ENCODE measurements at places on chromosomes 12 and 14. TPM values are rescaled to one million over a fixed set of nuclear protein-coding genes. Genes with fewer than 3 reads are reported as not detected.

DNA sequence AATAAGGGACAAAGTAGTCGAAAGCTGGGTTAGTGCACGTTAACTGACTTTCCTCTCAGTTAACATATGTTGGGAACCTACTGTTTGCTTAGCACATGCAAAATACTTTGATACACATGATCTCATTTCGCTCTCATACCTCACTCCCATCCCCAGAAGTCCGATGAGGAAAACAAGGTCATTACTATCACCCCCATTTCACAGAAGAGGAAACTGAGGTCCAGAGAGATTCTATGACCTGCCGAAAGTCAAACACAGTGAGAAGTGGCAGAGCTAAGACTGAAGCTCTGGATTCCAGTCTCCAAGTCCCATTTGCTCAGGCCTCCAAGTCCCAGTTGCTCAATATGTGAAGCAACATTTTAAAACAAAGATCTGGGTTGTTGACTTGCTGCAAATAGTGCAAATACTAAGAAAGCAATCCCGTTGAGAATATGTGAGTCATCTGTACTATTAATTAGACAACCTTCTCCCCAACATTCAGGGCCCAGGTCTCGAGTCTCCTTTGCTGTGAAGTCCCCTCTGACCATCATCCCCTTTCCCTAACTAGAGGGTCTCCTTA is 170.6 kb upstream of the PWP1 start:
- H3K27ac ChIP-seq = no peak overlapping the region
- no peaks in the 10 kb centered on the region for H3K36me3 ChIP-seq
- no peak overlapping the region for H3K4me3 ChIP-seq

DNA sequence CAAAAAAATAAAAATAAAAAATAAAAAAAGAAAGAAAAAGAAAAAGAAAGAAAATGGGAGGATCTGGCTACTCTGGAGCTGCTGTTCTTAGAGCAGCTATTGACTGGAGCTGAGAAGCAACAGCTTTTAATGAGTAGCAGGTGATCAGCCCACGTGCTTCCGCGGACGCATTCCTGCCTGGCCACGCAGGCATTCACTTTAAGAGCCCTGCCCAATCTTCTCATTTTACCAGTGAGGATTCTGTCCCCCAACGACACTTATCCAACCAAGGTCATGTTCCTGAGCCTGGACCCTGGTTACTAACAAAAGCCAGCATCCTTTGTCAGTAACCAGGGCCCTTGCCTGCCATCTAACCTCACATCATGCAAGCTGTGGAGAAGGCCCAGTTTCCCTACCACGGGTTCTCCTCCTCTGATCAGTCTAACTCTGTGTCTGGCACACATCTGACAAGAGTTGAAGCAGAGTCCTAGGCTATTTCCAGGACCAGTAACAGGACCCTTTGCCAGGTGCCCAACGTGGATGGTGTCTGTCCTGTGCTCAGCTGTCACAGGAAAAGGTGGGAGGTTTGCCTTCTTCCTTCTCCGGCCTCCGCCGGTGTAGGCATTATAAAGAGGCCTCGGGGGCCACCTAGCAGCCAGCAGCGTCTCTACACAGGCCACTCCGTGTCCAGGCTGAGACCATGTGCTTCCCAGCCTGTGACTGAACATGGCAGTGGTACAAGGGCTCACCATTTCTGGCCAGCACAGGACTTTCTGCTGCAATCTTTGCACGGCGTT is 60.9 kb upstream of the GPATCH2L start:
- H3K36me3 ChIP-seq = no peaks in the 10 kb centered on the region
- peak; percentile 64 for DNase-seq
- H3K4me1 ChIP-seq = peaks cover 4% of the 10 kb centered on the region

The TSPAN11 gene
- total RNA-seq = 0.88 TPM

DNA sequence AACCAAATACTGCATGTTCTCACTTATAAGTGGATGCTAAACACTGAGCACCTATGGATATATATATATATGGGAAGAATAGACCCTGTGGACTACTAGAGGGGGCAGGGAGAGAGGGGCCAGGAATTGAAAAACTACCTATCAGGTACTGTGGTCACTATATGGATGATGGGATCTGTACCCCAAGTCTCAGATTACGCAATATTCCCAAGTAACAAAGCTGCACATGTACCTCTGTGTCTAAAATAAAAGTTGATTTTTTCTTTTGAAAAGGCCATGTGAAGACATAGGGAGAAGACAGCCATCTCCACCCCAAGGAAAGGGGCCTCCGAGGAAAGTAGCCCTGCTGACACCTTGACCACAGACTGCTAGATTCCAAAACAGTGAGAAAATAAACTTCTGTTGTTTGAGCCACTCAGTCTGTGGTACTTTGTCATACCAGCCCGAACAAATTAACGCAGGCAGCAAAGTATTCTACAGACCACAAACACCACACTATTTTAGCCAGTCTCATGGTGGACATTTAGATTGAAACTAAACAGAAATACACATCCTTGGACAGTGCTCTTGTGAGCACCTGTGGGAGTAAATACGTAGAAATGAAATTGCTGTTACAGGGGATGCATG is 197.1 kb downstream of the EFCAB11 start:
- no peak overlapping the region for H3K4me3 ChIP-seq
- H3K27ac ChIP-seq = no peak overlapping the region
- no peak for DNase-seq
- H3K27me3 ChIP-seq = no peaks in the 10 kb centered on the region

GRCh38 chr14:58749066-58749669 is 111.4 kb downstream of the DACT1 start:
- H3K4me1 ChIP-seq = no peaks in the 10 kb centered on the region
- H3K27ac ChIP-seq = no peak overlapping the region
- no peak for DNase-seq
- no peak overlapping the region for H3K4me3 ChIP-seq
- no peaks in the 10 kb centered on the region for H3K36me3 ChIP-seq

GRCh38 chr12:96658075-96658474 is 168.7 kb downstream of the CFAP54 start:
- no peak overlapping the region for H3K4me3 ChIP-seq
- H3K27ac ChIP-seq = no peak overlapping the region
- H3K4me1 ChIP-seq = no peaks in the 10 kb centered on the region

DNA sequence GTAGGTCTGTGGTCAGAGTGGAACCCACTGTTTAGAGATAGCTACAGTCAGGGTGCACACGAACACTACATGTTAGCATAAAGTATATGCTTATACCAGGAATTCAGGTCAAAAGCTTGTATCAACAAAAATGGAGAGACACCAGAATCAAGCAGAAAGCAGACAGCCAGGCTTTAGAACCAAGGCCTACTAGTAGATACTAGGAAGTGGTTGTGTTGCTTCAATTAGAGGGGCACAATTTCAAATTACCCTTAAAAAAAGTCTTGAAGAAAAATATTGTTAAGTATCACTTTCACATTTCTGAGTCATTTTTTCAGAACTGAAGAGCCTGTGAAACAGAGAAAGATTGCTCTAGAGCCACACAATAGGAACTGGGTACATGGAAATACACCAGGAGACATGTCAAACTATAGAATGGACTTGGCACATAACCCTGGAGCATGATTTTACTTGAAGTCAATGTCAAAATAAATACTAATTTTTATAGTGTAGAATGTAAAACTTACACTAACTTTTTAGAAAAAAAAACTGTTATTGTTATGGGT is 41.6 kb downstream of the LRRC9 start:
- no peak for DNase-seq
- no peaks in the 10 kb centered on the region for H3K27me3 ChIP-seq
- H3K27ac ChIP-seq = no peak overlapping the region
- H3K36me3 ChIP-seq = no peaks in the 10 kb centered on the region
